NCI-H1436 treated with DMSO at 0.1 percent for 48 hours (cell line): ENCODE measurements at places on chromosomes 6 and 20.

GRCh38 chr6:5525209-5525608, 263.9 kb downstream of the FARS2 start:
- DNase-seq = no peak

- DNase-seq = no peak
These were observed 60.1 kb downstream of the PHACTR3 start for GRCh38 chr20:59664421-59664941.

DNA sequence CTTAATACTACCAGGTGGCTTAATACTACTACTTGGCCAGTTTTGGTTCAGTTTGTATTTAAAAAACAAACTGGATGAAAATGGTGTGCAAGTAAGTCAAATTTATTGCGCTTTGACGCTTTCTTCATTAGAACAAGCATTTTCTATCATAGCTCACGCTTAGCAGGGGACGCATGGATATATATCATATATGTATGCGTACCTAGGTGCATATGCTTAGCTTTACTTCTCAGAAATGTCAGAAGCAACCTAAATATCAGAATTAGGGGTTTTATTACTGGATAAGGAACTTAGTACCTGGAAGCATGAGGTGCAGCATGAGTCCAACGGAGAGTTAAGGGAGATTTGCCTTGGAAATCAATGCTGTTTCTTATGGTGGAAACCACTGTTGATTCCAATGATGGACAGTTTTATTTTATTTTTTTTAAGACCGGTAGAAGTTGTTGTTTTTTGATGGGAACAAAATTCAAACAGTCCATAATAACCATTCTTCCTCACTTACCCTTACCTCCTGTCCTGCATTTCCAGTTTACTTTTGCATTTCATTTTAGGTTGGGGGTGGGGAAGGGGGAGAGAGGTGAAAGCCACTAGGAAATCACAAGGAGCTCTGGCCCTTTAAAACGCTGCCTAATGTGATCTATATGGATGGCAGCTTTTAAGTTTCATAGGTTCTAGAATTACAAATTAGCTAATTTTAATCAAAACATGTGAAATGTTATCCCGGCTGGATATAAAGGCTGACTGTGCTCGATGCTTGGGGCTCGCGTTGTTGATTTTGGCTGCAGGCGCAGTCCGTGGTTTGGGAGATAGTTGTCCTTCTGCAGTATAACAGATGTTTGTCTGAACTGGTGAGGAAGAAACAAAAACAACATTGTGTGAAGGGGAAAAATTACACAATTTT, 2.1 kb downstream of the SOBP start:
- DNase-seq = no peak

DNA sequence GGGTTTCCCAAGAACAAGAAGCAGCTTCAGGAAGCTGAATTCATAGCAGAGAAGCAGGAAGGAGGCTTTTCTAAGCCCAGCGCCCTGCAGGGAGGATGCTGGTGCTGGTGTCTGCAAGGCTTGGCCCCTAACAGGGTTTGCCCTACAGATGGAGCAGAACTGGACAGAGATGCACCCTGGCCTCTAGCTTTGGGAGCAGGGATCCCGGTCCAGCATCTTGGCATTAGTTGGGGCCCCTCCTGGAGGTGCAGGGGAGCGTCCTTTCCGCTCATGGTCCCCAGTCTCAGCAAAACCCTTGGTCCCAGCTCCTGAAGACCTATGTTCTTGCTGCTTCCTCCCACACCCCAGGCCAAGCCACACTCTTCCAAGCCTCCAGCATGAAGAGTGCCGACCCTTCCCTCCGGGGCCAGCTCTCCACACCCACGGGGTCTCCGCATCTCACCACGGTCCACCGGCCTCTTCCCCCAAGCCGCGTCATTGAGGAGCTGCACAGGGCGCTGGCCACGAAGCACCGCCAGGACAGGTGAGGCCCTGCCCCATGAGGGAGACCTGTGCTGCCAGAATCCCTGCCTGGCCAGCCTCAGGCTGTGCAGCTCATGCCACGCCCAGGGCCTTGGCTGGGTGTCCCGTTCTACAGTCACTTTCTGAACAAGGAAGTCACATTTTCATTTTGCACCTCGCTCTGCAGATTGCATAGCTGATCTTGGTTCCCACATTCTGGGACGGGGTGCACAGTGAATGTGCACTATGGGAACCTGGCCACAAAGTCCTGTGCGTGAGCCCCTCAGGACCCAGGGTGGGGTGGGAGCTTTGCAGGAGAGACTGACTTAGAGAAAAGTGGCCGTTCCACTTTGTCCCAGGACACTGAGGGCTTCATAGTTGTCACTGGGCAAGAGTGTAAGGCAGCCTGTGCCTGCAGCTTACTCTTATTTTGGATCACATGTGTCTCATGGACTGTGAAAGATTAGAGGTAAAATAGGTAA, 160.2 kb downstream of the SYCP2 start:
- DNase-seq = no peak

DNA sequence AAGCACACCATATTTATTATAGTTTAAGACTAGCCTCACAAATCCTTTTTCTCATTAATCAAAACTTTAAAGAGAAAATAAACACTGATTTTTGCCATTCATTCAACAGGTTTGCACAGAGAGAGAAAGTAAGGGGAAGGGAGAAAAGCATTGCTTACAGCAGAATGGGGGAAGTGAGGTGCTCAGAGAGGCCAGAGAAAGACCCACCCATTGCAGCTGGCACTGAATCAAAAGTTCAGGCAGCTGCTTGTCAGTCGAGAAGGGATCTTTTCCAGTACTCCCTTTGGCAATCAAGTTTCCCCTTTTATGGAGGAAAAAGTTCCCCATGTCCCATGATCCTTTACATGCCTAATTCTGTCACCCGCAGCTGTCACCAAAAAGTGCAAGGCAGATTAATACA, 8.0 kb upstream of the CRISP2 start:
- no peak for DNase-seq

DNA sequence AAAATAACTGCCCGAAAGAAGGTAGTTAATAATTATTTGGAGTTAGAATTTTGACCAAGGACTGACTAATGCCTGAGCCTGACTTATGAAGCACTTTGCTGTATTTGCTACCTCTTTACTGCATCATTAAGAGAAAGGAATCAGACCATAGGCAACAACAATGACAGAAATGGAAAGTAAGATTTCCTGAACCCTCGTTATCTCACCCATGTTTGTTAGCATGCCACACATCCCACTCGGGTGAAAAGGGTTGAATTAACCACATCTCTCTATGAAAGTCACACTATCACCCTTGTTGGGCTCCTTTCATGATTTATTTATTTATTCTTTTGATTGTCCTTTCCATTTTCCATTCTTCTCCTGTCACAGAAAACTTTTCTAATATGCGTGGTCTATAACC, 59.6 kb downstream of the OLIG3 start:
- DNase-seq = no peak

GRCh38 chr20:33531047-33531877, 41.4 kb downstream of the CBFA2T2 start:
- DNase-seq = no peak

DNA sequence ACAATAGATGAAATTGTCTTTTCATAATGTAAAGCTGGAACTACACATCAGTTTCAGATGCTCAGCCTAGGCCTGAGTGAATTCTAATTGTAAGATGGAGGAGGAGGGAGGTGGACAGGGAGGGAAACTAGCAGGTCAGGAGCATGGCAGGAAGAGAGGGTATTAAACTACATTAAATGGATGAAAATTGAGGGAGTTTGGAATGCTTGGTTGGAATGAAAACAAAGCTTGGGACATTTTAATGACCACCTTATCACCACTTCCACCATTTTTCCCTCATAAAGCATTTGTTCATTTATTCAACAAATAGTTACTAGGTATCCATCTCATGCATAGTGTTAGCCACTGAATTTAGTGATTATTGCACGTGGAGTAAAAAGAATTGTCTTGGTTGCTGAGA, 65.0 kb downstream of the KIZ start:
- no peak for DNase-seq

GRCh38 chr20:63160641-63161175, 55.2 kb downstream of the YTHDF1 start:
- DNase-seq = no peak

DNA sequence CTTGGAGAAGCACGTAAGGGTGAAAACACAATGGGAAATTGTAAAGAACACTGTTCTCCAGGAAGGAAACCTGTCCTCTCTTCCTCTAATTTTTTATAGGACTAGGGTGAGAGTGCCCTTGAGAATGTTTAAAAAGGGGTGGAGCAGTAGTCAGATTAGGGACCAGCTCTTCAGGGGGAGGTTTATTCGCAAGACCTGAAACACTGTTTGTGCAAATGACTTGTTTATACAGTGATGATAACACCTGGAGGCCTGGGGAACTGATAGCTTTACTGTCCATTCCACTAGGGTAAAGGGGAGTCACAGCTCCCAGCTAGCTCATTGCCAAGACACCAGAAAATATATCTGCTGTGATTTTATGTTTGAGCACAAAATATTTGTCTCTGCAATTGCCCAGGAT, 8.1 kb upstream of the FUT9 start:
- no peak for DNase-seq

DNA sequence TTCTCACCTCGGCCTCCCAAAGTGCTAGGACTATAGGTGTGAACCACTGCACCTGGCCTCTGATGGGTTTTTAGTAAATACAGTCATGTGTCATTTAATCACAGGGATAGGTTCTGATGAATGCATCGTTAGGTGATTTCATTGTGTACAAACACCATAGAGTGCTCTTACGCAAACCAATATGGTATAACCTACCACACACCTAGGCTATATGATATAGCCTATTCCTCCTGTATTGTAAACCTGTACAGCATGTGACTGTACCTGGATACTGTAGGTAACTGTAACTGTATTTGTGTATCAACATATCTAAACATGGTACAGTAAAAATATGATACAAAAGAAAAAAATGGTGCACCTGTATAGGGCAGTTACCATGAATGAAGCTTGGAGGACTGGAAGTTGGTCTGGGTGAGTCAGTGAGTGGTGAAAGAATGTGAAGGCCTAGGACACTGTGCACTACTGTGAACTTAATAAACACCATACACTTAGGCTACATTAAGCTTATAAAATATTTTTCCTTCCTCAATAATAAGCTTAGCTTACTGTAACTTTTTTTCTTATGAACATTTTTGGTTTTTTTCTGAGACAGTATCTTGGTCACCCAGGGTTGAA, 10.0 kb downstream of the BICRAL start:
- DNase-seq = no peak

DNA sequence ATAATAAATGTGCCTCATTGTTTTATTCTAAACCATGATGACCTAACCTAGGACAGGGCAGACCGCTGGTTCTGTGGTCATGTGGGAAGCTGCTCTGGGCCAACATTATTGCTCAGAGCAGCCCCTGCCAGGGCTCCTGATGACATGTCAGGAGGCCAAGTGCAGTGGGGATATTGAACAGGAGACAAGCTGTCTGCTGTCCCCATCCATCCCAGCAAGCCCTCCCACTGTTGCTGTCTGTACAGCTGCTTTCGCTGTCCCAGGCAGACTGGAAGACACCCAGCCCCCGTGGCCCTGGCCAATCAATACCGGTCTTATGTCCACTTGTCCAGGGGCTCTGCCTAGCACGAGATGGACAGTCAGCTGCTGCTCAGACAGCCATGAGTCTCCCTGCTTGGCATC, 43.2 kb upstream of the FNDC1 start:
- no peak for DNase-seq
